Suppressor macrophage (primary cell): ENCODE measurements at places on chromosomes 13 and 19.

- no peak for DNase-seq
Observed at GRCh38 chr13:22880741-22881720, 299.7 kb upstream of the SGCG start.

- DNase-seq, result no peak
Observed at GRCh38 chr19:57244513-57244912, 4.1 kb downstream of the ZNF805 start.

DNA sequence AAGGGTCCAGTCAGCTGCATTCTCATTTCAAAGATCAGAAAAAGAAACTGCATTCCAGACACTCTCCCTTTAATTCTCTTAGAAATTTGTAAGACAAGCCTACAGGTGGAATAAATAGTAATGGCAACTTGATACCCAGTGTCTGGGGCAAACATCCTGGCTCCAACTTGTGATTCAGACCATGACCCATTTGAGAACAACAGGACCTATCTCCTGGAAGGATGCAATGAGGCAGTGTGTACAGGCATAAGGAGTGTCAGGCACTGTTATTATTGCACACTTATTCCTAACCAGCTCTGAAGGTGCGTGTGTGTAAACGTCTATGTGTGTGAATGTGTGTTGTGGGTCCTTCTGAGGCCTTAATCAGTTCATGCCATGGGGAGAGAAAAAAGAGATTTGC lies 13.9 kb downstream of the ERICH6B start:
- no peak for DNase-seq

- DNase-seq, result no peak
Observed at GRCh38 chr13:73335944-73336343, 277.1 kb downstream of the KLF5 start.

GRCh38 chr13:78121459-78122348 lies 203.1 kb upstream of the EDNRB start:
- peak; percentile 81 for DNase-seq

GRCh38 chr13:102504002-102504401 lies 92.8 kb upstream of the TPP2 start:
- DNase-seq, result no peak

- peak; percentile 71 for DNase-seq
Observed at GRCh38 chr19:11446652-11447301, 11.3 kb downstream of the PRKCSH start.

DNA sequence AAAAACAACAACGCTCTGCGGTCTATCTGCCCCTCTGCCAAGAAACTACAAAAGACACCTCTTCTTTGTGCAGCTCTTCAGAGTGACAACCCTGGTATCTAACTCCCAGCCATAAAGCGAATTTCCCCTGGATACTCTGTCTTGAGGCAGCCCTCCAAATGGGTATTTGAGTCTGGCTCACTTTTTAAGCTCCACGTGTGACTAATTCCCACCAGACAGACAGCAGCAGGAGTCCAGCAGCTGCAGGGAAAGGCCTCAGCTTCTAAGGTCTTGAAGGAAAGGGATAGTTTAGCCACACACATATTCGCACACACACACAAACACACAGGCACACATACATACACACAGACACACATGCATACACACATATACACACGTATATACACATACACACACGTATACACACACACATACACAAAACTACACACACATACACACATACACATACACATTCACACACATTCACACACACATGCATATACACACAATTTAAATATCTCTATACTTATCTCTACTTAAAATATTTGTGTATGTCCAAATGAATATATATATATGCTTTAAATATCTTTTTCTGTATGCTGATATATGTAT lies 188.8 kb downstream of the TSHZ3 start:
- no peak for DNase-seq

GRCh38 chr19:48258350-48258749 lies 2.6 kb upstream of the CARD8 start:
- peak; percentile 43 for DNase-seq

DNA sequence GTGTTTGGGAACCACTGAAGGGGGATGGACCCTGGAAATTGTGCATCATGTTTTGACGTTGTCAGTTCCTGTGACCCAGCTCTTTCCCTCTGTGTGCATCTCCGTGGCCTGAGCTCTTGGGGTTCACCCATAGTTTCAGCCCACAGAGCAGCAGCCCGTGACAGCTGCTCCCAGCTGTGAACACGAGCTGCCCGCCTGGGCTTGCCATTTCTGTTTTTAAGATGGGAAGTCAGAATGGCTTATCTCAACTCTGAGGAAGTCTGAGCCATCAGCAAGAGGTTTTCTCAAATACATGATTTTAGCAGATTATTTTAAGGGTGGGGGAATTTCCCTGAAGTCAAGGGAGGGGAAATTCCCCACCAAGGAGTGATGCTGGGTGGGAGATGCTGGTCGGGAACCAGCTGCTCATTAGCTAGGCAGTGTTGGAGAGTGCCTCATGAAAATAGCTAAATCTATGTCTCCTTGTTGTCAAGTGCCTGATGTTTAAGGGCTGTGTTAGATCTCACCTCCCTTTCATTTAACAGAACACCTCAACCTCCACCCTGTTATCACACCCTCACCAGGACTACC lies 34.8 kb upstream of the C1QTNF9 start:
- peak; percentile 91 for DNase-seq

DNA sequence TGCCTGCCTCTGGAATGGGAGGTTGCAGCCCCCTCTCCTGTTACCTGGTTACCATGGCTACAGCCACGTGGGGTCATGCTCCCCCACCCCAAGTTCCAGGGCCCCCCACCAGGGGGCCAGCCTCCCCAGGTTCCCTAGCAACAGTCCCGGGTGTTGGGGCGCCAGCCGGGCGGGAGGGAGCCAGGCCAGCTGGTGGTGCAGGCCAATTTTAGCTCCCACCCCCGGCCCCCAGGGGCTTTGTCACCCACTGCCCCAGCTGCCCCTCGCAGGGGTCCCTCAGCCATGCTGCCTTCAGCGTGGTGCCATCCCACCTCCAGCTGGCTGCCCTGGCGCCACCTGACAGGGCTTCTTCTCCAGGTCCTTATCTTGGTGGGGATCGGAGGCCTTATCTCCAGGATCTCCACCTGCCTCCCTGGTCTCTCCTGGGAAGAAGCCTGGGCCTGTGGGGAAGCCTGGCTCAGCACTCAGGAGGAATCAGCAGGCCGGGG lies 3.0 kb downstream of the MARK4 start:
- DNase-seq, result no peak

DNA sequence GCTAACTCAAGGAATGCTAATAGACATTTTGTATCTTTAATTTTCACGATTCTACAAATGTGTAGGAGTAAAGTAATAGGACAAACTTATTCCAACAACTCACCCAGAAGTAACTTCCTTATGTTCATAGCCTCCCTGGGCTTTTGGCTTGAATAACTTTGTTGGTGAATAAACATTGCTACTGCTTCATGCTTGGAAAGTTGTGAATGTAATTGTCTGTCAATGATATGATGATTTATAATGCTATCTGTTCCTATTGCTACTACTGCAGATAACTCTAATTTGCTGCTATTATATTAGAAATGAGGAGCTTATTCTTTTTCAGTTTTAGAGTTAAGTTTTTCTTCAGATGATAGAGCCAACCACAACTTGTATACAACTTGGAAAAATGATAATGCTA lies 307.7 kb downstream of the PCDH9 start:
- no peak for DNase-seq

DNA sequence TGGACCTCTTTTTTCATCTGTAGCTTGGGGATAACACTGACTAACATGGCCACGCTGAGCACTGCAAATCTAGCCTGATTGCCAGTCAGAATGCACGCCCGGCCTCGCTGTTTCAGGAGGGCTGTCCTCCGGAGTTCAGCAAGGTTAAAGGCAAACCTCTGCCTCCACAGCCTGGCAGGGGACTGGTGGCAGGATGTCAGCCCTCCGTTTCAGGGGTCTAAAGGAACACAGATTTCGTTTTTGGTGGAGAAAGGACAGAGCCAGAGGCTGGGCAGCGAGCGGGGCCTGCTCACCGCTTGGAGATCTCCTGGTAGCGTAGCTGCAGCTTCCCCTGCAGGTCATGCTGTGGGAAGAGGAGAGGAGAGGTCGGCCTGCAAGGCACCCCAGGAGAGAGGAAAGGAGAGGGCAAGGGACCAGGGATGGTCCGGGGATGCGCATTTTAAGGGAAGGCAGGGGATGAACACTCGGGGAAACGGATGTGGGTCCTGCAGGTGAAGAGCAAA lies 560 bp downstream of the NDUFA7 start:
- DNase-seq, result peak; percentile 27

DNA sequence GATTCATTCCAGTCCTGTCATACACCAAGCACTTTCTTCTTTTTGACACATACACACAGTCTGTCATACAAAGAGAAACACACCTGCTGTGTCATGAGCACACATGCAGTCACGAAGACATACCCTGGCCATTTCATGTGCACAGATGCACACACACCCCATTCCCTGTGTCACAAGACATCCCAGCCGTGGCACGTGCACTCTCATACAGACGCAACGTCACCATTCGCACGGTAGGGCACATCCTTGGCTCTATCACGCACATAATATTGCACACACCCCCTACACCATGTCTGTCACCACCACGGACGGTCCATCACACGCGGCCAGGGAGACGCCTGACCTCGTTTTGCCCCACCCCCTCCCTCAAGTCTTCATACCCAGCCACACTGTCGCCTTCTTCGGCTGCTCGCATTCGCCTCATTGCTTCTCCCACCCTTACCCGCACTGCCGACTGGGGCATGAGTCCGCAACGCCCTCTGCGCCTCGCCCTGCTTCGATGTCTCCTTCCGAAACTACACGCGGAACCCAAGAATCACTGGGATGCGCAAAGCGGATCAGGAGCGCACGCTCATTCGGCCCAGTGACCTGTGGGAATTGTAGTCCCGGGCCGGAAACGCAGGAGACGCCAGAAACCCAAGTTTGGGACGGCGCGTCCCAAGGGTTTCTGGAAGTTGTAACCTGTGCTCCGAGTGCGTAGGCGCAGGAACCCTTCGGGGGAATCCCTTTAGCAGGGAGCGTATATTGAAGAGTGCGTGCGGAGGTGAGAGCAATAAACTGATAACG lies 6.8 kb upstream of the ZNF283 start:
- DNase-seq, result peak; percentile 37

DNA sequence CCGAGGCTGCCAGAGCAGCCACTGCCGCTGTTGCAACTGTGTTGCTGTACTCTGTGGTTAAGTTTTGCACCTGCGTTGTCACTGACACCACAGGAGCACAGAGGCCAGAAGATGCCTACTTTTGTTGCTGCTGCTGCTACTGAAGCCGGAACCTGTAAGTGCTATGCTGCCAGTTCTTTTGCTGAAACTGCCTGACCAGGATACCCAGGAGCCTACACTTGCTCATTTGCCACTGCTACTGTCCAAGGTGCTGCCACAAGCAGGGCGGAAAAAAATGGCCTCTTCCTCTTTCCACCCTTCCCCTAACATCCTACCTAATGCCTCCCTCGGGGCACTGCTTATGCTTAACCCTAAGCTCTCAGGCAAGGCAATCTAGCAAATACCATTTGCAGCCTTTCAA lies 29.0 kb upstream of the NBEA start:
- peak; percentile 1 for DNase-seq

GRCh38 chr19:36916991-36917390 lies 859 bp downstream of the ZNF568 start:
- DNase-seq, result no peak

DNA sequence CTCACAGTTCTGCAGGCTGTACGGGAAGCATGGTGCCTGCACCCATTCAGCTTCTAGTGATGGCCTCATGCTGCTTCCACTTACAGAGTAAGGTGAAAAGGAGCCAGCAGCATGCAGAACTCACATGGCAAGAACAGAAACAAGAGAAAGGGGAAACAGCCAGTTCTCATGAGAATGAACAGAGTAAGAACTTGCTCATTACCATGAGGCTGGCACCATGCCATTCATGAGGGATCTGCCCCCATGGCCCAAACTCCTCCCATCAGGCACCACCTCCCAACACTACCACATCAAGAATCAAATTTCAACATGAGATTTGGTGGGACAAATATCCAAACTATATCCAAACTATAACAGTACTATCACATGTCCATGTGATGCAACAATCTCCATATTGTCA lies 72.1 kb downstream of the KATNAL1 start:
- peak; percentile 24 for DNase-seq

GRCh38 chr13:102645701-102646100 lies 48.9 kb downstream of the TPP2 start:
- DNase-seq, result no peak

DNA sequence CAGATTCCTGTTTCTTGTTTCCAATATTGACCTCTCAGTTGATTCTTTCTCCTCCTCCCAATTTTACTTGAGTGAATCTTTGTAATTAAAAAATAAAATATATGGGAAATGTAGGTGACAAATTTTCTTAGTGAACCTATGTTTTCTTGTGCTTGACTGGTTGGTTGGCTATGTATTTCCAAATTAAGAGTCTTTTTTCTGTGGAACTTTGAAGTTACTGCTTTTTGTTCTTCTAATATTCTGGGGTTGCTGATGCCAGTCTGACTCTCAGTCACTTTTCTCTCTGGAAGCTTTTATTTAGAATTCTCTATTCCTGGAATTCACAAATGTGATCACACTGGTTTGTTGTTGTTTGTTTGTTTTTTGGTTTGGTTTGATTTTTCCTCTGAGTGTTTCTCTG lies 9.8 kb downstream of the LSM14A start:
- DNase-seq, result no peak

DNA sequence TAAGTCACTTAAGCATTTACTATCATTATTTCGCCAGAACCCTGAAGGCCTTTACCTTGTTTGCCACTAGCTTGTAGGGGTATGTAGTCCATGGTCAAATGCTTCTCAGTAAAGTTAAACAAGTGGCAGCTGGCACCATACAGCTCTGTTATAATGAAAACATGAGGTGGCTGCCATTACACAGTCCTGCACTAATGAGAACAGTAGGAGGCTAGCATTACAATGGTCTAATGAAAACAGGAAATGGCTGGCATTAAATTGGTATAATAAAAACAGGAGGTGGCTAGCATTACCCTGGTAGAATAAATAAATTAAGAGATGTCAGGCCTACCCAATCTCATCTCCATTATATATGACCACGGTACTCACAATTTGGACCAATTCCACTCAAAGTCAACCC lies 107.5 kb downstream of the PCDH17 start:
- DNase-seq, result no peak
